GM23248 (cell line): ENCODE measurements at places on chromosomes 3 and 15.

GRCh38 chr15:93583552-93583951 lies 494.5 kb upstream of the RGMA start:
- DNase-seq: no peak

DNA sequence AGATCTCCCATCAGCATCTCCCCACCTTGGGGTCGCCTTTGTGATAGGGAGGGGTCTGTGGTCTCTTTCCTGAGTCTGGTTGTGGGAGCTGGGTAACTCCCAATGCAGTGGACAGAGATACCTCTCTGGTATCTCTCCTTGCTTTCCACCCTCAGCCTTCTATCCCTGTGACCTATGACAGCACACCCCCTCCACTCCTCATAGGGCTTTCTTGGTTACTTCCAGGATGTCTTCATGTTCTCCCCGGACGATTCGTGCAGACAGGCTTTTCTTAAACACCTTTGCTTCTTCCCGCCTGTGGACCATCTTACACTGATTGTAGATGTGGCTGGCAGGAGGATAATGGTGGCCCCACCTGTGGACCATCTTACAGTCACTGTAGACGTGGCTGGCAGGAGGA lies 14.2 kb upstream of the NRROS start:
- DNase-seq: no peak

- no peak for DNase-seq
Observed at GRCh38 chr3:131306242-131306641, 75.3 kb upstream of the NUDT16 start.

GRCh38 chr3:132469326-132469725 lies 52.0 kb downstream of the DNAJC13 start:
- no peak for DNase-seq

DNA sequence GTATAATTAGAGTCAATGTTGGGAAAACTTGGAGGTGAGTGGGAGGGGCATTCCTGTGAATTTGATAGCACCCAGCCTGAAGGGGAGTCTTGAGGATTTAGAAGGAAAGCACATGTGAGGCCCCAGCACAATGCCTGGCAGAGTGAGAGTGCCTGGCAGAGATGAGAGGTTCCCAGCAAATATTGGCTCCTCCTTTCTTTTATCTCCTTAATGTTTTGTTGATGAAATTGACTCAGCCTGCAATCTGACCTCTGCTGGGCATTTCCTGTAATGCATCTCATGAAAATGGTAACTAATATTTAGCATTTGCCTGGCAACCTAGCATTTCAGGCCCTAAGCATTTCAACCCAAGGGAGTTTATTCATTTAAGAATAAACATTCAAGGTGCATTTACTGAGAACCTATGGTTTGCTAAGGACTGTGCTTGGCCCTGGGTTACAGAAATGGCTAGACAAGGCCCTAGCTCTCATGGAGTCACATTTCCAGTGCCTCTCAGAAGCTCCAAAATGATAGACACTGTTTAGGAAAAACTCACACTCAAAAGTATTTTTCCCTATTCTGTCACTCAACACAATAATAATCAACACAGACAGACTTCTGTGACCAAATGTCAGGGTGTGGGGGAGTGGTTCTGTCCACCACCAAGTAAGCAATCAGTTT lies 19.0 kb downstream of the PDHB start:
- peak; percentile 80 for DNase-seq

DNA sequence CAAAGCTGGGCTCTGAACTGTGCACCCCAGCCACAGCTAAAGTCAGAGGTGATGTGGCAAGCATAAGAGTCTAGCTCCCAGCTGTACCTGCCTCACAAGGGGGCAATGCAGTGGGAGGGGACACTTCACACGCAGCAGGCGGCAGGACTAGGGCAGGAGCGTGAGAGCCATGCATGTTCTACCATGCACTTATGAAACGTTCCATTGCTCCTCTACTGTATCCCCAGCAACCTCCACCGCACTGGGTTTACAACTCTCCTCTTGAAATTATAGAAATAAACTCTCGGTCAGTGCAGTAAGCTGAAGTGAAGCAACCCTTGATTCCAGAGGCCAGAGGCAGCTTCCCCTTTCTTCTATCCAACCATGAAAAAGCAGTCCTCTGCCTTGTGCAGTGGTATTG lies 298.6 kb upstream of the STT3B start:
- DNase-seq: no peak

DNA sequence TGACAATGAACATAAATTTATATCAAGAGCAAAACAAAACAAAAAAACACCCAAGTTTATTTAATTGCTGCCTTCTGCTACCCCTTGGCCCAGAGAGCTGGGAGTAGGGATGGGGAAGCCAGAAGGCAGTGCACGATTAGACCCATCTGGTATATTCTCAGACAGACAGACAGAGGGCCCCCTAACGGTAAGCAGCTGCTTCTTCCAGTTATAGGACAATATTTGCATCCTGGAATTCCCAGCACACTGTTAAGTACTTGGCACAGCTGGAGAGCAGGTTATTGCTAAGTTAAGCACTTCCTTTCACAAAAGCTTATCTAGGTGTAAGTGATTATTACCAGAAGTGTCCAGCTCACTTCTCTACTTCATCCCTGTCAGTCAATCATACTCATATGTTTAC lies 39.3 kb downstream of the C2CD4B start:
- peak; percentile 58 for DNase-seq

- DNase-seq: peak; percentile 87
Observed at GRCh38 chr3:125098611-125099291, 43.0 kb upstream of the HEG1 start.

DNA sequence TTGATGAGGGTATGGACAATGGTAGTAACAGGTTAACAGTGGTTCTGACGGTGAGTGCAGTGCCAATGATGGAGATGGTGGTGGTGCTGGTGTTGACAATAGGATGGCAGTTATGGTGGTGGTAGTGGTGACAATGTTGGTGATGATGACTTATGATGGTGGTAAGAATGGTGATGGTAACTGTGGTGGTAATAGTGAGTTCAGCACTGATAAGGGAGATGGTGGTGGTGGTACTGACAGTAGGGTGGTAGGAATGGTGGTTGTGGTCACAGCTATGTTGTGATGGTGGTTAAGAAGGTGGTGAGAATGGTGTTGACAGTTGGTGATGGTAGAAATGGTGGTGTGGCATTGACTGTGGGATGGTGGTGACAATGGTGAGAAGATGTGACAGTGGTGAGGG lies 13.4 kb upstream of the INSYN1 start:
- no peak for DNase-seq
